ENCODE measurements at places on chromosomes 12 and 14.
A peak's percentile ranks its signal among the peaks of the same experiment; 100 is the strongest.

- DNase-seq, result no peak
Observed at GRCh38 chr12:76864791-76865400, 13.9 kb downstream of the CSRP2 start.

DNA sequence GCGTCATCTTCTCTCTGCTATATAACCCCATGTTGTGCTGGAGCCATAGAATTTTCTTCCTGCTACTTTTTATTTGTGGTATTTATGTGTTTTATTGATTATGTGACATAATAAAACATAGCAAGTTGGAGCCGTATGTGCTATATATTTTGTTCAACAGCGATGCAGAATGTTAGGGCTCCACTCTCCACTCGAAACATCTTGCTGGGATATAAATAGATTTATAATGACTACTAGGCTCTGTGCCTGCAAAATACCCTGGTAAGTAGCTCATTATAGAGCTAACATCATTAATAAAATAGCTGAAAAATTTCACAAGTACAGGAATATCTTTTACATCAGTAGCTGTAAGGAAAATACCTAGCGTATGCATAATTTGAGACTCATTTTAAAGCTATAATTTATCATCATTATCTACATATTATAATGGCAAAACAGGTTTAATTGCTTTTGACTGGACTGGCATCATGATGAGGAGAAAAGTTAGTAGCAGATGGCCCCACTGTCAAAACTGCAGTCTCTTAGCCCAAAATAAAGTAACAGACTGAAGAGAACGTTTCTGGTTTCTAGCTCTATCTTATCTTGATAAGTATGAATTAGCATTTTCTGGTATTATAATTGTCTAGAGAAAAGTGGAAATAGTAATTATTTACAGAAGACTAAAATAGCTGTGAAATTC is 263.0 kb downstream of the NEDD1 start:
- DNase-seq, result no peak

GRCh38 chr12:4932576-4932975 is 22.9 kb downstream of the KCNA1 start:
- no peak for DNase-seq

DNA sequence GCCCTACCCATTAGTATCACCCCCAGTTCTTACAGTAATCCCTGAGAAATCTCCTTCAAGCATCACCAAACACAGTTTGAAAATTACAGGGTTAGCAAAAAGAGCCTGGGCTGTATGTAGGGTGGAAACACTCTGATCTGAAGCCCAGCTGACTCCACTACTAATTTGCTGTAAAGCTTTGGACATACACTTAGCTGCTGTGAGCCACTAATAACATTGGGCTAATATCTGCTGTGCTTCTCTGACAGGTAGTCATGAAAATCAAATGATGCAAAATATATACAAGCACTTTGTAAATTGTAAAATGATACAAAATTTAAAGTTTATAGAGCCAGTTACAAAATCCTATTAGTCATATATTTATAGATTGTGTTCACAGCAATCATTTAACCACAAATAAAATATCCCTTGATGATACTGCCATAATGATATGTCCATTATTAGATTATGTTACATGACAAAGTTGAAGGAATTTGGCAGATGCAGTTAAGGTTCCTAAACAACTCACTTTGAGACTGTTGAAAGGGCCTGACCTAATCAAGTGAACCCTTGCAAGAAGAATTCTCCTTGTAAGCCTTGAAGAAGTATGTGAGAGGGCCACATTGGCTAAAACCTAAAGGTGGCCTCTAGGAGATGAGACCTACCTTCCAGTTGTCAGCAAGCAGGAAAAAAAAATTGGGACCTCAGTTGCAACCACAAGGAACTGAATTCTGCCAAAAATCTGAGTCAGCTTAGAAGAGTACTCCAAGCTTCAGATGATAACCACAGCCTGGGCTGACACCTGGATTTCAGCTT is 19.0 kb downstream of the TWF1 start:
- DNase-seq, result no peak

- DNase-seq, result peak; percentile 42
Observed at GRCh38 chr14:69673104-69673503, 61.7 kb downstream of the SUSD6 start.

DNA sequence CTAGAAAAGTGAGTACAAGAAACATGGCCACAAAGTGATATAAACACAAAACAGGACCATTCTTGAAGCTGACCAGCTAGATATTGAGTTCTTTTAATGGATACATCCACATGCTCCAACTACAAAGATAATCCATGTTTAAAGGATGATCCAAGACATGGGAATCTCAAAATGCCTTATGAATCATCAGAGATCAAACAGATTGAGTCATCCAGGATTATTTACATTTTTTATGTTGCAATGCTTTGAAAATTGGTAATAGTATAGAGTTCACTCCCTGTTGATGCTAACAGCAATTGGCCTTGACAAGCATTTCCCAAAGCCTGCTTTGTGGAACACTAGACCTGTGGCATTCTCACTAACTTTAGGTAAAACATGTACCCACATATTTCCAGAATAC is 293.0 kb upstream of the TBX3 start:
- no peak for DNase-seq

DNA sequence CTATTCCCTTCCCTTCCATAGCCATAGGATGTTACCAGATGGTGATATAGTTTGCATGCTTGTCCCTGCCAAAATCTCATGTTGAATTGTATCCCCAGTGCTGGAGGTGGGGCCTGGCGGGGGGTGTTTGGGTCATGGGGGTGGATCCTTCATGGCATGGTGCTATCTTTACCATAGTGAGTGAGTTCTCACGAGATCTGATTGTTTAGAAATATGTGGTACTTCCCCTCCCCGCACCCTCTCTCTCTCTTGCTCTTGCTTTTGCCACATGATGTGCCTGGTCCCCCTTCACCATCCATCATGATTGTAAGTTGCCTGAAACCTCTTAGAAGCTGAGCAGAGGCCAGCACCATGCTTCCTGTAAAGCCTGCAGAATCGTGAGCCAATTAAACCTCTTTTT is 181.3 kb downstream of the CAND1 start:
- DNase-seq, result peak; percentile 42

- no peak for DNase-seq
Observed at GRCh38 chr14:94045563-94046345, 19.6 kb downstream of the OTUB2 start.

DNA sequence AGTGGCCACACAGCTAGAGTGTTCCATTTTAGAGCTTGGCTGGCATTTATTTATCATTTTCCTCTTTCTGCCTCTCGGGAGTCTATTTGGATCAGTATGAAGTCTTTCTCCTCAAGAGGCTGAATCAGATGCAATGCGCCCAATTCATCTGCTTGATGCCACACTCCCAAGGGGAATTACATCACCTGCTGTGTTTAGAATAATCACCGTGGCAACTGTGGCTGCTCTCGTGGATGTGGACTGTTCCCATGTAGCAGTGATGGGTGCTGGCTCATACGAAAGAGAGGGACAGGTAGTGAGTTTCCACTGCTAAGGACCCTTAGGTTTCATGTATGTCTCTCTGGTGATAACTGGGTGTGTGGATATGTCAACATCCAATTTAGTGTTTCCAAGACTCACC is 70.7 kb downstream of the SRRM4 start:
- no peak for DNase-seq

DNA sequence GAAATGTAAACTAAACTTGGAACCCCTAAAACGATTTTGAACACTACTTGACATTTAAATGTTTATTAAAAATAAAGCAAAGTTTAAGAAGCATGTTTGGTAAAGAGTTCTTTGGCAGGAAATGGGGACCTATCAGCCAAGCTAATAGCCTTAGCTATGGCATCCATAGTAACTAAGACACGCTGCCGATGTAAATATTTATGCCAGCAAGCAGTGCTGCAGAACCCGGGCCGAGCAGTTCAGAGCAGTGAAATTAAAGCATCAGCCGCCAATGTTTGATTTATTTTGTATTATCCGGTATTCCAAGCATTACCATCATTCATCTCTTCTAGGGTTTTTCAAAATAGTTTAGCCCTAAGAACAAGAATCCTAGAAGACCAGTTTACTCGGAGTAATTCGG is 61.6 kb downstream of the PPP2R5C start:
- DNase-seq, result no peak

GRCh38 chr12:30646821-30647220 is 48.8 kb downstream of the IPO8 start:
- no peak for DNase-seq

GRCh38 chr14:99644035-99644587 is 818 bp upstream of the HHIPL1 start:
- DNase-seq, result no peak

DNA sequence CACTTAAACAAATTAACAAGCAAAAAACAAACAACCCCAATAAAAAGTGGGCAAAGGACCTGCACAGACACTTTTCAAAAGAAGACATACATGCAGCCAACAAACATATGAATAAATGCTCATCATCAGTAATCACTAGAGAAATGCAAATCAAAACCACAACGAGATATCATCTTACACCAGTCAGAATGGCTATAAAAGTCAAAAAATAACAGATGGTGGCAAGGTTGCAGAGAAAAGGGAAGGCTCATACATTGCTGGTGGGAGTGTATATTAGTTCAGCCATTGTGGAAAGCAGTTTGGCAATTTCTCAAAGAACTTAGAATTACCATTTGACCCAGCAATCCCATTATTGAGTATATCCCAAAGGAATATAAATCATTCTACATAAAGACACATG is 34.6 kb upstream of the NT5DC3 start:
- no peak for DNase-seq

GRCh38 chr14:104135904-104136471 is 2.4 kb upstream of the KIF26A start:
- DNase-seq, result peak; percentile 31

DNA sequence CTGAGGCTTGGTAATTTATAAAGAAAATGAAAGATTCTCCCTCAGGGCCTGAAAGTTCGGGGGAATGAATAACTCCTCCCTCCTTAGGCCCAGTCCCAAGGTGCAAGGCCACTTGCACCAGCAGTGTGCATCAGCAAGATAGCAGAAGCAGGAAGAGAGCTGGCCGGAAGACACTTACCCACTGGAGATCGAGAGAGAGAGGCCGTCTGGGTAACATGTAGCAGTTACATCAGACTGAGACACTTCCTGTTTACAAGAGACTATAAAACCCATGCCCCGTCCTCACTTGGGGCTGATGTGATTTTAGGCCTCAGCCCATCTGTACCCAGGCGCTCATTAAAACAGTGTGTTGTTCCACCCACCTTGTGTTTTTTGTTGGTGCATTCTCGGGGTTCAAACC is 85.2 kb downstream of the TMTC3 start:
- DNase-seq, result no peak

DNA sequence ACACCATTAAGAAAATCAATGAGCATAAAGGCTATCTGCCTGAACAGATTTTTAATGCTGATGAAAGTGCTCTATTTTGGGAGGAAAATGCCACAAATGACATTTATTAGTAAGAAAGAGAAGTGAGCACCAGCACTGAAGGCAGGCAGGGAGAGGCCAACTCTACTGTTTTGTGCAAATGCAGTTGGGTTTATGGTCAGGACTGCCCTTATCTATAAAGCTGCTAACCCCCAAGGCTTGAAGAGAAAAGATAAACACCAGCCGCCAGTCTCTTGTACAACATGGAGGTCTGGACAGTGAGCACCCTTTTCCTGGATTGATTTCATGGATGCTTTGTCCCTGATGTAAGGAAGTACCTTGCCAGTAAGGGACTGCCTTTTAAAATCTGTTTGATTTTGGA is 246.8 kb upstream of the SFSWAP start:
- no peak for DNase-seq

- DNase-seq, result no peak
Observed at GRCh38 chr14:27995691-27996090, 770.9 kb upstream of the FOXG1 start.

DNA sequence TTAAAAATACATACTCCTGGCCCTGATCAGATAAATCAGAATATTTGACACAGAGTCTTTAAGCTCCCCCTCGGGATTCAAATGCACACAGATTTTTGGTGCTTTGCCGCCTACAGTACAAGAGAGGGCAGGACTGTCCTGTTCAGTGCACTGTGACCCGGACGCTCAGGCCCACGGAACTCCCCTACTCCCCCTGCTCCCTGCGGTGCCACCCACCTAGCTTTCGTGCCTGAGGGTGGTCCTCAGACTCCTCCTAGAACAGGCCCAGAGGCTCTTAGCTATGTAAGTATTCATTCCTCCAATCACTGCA is 13.7 kb upstream of the SERPINA3 start:
- no peak for DNase-seq

GRCh38 chr14:105888784-105889665 is 362.6 kb downstream of the TMEM121 start:
- no peak for DNase-seq

DNA sequence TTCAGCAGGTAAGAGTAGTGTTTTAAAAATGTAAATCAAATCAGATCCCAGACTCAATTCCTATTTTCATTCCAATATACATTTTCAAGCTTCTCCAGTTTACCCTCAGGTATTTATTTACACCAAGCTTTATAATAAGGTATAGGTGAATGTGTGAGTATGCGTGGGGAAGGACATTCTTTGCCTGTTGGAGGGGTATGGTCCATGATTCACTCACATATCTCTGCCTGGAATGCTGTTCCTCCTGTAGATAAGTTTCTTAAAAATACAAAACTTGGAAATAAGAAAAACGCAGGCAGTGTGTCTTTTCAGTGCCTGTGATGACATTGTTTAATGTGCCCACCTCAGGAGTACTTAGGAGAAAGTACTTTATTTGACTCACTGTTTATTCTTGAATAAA is 118.6 kb downstream of the CCDC91 start:
- no peak for DNase-seq

GRCh38 chr12:12540261-12541013 is 22.2 kb downstream of the DUSP16 start:
- no peak for DNase-seq

- no peak for DNase-seq
Observed at GRCh38 chr12:39393179-39393578, 49.7 kb downstream of the KIF21A start.

DNA sequence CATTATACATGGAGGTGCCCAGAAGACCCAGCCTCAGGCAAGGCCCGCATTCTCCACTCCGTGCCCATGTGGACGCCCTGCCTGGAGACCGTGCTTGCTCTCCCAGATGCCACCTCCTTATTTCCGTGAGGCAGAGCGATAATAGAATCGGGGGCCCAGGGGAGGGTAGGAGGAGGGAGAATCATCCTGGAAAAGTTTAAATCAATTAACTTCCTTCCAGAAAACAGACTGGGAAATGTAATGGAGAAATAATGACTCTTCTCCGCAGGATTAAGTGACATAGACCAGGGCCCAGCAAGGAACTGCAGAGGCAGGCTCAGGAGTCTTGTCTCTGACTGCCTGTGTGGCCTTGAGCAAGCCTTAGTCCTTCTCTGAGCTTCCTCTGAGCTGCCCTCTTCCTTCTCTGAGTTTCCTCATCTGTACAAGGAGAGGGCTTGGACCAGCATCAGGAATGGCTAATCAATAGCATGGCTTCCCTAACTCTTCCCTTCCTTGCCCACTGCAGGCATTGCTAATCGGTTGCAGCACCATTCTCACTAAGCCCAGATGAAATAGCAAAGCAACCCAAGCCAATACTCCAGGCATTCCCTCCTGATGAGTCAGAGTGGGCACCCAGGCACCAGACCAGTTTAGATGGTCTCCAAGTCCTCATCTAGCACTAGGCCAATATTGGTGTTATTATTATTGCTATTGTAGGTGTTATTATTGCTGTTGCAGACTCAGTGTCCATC is 11.3 kb upstream of the FAM222A start:
- no peak for DNase-seq

All from suppressor macrophage (primary cell).